Retinal pigment epithelial cell (primary cell): ENCODE measurements at places on chromosomes 4 and X.

DNA sequence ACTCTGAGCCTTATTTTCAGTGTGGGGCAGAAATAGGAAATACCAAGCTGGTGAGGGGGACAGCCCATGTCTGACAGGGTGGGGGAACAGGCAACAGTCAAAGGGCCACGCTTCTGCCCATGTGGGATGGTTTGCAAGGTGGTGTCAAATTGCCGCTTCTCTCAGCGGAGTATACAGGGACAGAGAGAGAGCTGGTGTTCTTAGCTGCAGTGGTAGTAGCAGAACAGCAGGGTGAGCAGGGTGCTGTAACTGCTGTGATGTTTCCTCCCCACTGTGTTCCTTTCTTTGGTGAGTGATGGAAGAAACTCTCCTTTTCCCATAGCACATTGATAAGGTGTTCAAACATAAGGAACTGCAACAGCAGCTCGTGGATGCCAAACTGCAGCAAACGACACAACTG lies 37.9 kb downstream of the RBBP7 start:
- DNase-seq, result no peak

DNA sequence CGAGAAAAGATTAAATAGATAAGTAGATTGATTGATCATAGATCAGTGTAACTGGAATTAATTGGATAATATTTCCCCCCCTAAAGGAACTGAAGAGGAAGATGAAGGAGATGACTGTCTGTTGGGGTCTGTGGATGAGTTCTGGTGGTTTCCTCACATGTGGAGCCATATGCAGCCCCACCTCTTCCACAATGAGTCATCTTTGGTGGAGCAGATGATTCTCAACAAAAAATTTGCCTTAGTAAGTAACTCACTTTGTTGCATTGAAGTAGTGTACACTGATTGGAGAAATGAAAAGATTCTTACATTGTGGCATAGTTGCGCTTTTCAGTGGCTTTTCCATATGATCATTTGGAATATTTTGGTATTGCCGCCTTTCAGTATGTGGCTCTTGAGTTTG lies 80.4 kb downstream of the NDST3 start:
- no peak for DNase-seq

DNA sequence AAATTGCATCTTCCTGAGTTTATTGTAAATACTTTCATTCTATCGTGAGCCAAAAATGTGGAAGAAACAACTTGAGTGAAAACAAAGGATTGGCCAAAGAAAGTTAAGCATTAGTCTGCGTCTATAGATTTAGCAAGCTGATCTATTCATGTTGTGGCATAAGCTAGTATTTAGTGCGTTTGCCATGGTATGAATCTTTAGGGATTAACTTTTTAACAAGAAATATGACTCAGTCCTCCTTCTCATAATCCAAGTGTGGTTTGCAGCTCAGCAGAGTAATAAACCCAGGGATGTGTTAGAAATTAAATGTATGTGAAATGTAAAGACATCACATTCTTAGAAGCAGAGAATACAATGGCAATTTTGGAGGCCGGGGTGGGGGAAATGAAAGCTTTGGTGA lies 1110.9 kb downstream of the NLGN4X start:
- DNase-seq, result peak; percentile 62

GRCh38 chr4:140085881-140086280 lies 68.1 kb downstream of the MAML3 start:
- DNase-seq, result no peak

DNA sequence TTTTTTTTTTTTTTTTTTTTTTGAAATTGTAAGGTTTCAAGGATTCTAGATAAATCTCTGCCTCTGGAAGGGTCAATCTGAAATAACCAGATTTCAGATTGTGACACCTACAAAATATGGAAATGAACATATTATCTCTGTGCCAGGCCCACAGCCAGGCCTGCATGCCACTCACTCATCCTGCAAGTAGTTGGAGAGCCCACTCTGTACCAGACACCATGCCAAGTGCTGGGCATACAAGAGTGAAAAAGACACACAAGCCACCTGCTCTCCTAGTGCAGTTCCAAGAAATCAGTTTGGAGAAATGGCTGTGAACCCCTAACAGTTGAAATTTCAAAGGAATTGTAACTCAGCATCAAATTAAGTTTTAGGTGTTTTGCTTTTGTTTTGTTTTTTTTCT lies 145.9 kb upstream of the NOCT start:
- no peak for DNase-seq

DNA sequence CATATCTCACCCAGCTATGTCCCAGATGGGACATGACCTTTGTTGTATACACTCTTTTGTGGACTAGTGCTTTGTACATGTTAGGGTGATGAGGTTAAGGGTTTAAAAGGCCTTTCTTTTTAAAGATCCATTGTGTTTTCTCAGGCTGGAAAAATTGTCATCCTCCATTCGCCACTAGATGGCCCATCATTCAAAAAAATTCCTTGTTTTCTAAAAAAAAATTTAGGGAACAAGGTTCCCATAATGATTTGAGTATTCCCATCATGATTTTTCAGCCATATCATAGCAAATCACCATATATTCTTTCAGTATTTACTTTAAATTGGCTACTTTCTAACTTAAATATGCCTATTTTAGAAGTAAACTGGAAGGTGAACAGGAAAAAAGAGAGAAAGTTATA lies 91.9 kb upstream of the TMEM164 start:
- no peak for DNase-seq

DNA sequence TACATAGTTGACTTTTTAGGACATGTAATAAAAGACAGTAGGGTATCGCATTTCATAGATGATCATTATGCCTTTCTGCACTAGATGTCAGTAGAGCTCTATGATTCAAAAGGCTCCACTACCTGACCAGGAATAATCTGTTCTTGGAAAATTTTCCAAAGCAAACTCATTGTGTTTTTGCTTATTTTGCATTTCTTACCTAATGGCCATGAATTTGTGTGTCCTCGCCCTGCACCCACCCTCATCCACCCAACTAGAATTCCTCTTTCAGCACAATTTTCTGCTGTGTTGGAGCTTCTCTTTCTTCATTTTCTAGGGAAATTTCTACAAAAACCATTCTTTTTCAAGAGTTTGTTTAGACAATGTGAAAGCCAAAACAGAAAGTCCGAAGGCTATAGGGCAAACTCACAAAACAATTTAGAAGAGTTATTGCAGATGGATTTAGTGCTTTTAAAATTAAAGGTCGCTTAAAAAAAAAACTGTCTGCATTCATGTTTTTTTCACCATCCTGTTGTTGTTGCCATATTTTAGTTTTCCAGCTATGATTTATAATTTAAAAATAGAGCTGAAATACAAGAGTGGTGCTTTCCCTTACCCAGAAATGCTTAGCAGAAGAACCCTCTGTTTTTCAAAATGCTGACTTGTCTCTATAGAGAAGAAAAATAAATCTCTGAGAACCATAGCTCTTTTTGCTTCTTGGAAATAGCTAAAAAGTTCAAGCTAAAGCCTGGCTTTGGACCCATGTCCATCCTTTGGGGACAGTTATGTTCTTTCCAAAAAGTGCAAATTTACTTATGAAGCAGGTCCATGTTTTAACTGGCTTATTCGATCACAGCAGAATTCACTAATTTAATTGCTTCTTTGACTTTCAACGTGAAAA lies 183.7 kb downstream of the SPATA18 start:
- DNase-seq, result peak; percentile 14

GRCh38 chrX:16958356-16958755 lies 11.9 kb downstream of the REPS2 start:
- DNase-seq, result no peak

- no peak for DNase-seq
These were observed 15.3 kb downstream of the TMEM175 start for GRCh38 chr4:947491-947971.

DNA sequence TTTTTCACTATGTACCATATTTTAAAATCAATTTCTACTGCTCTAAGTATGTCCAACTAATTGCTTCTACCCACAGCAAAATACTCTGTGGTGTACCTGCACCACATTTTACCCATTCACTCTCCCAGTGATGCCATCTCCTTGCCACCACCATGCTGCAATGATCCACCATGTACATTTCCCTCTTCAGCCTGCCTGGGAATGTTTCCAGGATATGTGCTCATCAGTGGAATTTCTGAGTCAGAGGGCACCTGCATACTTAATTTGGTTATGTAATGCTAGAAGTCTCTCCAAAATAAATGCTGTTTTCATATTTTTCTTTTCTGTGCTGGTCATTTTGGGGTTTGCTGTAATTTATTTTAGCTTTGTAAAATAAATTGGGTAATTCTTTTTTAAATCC lies 33.2 kb upstream of the OCIAD2 start:
- peak; percentile 52 for DNase-seq

- DNase-seq, result no peak
These were observed 447.7 kb downstream of the STIM2 start for GRCh38 chr4:27308379-27308778.

DNA sequence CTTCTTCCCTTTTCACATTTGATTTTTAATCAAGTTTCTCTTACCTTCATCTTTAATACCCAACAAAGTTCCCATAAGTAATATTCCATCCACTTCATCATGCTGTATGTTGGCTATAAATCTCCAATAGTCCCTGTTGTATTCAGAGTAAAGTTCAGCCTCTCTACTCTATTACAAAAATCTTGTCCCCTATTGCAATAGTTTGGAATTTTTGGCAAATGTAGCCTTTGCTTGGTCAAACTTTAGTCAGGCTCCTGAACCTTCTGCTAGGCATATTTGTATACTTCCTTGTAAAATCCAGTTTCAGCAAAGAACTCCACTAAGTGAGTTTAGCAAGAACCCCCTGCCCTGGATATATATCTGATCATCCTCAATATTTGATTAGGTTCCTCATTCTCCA lies 54.0 kb upstream of the PACRGL start:
- no peak for DNase-seq

- no peak for DNase-seq
These were observed 726.3 kb upstream of the INTU start for GRCh38 chr4:126906466-126906865.

- DNase-seq, result no peak
These were observed 195.2 kb upstream of the STK26 start for GRCh38 chrX:131827935-131828334.

DNA sequence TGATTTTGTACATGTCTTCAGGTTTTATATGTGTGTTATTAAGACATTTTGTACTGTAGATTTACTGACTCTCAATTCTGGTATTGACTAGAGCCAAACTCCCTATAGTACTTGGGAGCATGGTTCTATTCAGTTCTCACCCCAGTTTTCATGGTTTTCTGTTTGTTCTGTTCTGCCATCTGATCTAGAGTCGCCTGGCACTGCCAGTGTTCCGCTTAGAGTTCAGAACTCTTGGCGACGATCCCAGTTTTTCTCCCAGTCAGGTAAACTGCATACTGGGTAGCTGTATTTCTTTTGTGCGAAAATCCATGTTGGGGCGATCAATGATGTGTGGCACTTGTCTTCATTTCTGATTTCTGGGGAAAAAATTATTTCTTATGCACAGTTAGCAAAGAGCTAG lies 78.0 kb downstream of the PHOX2B start:
- DNase-seq, result no peak

DNA sequence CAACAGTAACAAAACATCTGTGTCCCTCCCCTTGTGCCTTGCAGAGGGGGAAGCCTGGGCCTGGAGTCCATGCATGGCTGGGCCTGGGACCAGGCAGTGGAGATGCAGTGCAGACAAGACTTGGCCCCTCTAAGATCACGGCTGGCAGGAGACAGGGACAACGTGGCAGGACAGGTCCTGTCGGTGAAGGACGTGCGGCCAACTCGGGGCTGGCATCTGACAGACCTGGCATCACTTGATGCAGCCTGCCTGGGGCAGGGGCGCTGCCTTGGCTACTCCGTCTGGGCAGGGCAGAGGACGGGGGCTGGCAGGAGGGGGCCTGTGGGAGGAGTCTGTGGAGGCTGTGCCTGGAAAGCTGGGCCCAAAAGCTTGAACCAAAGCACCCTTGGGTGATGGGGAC lies 112.1 kb downstream of the CPZ start:
- no peak for DNase-seq

DNA sequence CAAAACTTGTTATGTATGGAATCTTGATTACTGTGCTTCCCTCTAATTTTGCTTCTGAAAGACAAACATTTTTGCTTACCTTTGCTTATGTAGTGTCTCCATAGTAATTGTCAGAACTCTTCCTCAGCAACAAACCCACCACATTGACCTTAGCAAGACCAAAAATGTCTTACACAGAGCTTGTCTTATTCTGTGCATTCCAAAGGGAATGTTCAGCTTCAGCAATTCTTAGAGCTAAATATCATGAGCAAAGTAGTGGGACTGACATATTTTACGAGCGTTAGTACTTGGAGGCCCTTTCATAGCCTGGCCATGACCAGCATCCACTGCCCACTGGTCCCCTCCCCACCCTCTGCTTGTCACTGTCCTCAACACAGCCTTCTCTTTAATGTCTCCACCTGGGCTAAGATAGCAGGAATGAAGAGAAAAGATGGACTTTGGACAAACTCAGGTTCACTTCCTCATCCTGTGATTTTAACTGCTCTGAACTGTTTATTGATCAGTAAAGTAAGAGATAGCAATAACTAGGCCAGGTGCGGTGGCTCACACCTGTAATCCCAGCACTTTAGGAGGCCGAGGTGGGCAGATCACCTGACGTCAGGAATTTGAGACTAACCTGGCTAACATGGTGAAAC lies 15.5 kb upstream of the SH3D19 start:
- DNase-seq, result no peak

DNA sequence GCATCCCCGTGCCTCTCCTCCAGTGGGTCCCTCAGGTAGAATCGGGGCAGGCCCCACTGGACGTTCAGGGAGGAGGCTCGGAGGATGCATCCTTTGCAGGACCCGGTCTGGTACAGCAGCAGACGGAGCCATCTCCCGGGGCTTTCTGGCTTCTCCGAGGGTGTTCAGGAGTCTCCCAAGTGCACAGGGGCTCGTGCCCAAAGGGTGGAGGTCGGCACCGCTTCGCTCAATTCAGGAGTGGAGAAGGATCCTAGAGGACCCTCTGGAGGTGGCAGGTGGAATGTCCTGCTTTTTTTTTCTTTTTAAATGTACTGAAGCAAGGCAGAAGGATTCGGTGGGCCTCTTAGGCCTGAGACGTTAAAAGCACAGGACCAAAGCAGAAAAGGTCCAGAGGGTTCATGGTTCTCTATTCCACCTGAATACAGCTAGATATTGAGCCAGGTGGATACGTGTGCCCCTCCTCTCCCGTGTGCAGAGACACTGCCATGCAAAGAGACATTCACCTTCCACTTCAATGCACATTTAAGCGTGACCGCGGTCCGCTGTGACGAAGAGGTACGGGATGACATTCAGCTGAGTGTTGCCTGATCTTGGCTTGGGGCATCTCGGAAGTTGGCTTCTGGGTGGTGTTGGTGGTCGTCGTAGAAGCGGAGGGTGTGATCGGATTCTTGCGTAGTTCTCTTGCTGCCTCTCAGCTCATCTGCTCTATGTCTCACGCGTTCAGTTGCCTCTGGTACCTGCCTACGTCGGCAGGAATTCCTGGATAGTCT lies 281.2 kb upstream of the AGTR2 start:
- no peak for DNase-seq

DNA sequence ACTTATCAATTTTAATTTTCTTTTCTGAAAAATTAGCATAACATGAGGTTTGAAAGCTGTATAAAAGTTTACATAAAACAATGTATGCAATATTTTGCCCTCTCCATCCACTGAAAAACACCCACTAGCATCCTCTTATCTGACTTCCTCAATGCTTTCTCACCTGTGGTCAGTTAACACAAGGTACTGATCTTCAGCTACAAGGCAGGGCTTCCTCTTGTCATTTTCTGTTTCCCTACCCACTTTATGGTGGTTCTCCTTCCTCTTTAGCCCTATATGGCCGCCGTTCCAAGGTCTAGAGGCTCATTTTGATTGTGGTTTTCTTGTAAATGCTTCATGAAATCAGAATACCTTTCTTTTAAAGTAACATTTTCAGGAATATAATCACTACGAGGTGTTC lies 618.6 kb upstream of the CPEB2 start:
- DNase-seq, result no peak

- no peak for DNase-seq
These were observed 8.3 kb downstream of the ZIC3 start for GRCh38 chrX:137574102-137574783.
